ENCODE measurements at places on chromosomes 4 and X.

DNA sequence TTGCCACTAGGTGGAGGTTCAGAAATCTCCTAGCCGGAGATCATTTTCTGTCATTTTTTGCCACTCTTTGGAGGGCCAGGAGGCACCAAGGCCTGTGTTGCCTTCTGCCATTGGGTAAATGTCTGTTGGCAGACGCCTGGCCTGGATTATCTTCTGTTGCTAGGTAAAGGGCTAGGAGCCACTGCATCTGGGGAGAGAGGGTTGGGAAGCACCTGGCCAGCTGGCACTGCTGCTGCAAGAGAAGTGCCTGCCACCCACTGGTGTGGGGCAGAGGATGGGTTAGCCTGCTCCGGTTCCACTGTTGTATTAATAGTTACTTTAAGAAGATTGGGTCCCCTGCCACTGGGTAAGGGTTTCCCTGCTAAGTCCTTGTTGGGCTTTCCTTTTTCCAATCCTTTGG, 58.1 kb downstream of the AWAT2 start:
- no peak for DNase-seq

DNA sequence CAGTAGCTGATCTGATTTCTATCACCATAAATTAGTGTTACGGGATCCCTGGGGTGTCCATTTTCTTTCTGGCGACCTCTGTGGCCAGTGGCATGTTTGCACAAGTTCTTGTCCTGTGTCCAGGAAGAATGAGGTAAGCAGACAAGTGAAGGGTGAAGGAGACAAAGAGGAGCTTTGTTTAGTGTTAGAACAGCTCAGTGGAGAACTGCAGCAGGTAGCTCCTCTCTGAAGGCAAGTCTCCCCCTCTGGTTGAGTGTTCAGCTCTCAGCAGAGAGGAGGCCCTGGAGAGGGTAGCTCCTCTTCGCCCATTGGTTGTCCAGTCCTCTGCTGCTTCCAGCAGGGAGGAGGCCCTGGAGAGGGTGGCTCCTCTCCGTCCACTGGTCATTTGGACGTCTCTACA, 47.2 kb downstream of the DMP1 start:
- no peak for DNase-seq

DNA sequence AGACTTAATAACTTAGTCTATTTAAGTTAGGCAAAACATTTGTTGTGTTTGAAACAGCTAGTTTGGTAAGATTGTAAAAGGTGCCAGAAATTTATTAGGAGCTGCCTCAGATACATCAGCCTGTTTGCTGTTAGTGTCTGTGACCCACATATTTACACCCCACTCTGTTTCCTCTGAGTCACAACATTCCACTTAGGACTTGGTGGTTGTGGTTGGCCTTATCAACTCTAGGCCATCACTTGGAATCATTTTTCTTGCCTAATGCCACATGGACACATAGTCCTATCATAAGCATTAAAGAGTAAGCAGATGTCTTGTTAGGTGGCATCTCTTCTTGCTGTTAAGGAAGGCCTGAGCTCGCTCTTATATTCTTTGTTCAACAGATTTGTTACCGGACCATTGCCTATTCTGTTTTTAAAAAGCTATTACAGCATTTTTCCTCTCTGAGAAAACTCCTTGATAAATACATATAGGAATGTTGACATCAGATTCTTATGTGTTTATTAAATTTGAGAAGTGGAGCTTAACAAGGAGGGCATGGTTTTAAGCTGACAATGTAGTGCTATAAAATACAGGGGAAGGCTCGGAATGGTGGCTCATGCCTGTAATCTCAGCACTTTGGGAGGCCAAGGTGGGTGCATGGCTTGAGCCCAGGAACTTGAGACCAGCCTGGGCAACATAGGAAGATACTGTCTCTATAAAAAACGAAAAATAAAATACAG, 51.2 kb upstream of the PGRMC2 start:
- DNase-seq, result no peak

DNA sequence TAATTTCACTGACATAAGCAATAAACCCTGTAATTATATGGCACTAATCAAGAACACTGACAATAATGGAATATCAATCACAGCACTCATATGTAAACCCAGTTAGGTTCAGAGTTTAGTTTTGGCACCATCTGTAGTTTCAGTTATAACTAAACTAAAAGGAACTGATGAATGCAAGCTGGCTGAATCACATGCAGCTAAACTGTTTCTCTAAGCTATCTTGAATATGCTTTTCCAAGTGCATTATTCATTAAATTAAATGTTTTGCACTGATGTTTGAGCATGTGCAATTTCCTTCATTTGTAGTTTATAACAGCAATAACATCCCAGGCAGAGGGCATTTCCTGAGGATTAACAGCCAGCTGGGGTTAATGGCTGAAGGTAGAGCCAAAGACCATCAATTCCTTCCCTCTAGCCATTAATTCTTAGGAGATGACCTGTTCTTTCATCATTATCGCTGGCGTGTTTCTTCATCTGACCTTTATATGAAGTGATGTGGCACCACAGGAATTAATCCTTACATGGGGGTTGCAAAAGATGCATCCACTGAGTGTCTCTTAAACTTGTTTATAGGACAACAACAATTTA, 562.8 kb upstream of the IGFBP7 start:
- DNase-seq, result no peak

- DNase-seq, result no peak
These were observed 669 bp upstream of the PPARGC1A start for GRCh38 chr4:23890369-23891063.

Data from naive thymus-derived CD4-positive, alpha-beta T cell (primary cell).